Esophagus muscularis mucosa (tissue), 4 donors: ENCODE measurements at places on chromosomes 11 and 22. TPM values are rescaled to one million over a fixed set of nuclear protein-coding genes. Genes with fewer than 3 reads are reported as not detected.

GRCh38 chr11:126354631-126355323 lies 709 bp upstream of the ST3GAL4 start:
- no peak for DNase-seq

- DNase-seq = no peak
Observed at GRCh38 chr11:3060436-3061025, 3.3 kb upstream of the CARS1 start.

Gene CARNS1
- 1.9 TPM for total RNA-seq

- no peak for DNase-seq
Observed at GRCh38 chr22:49629586-49630447, 197.9 kb downstream of the BRD1 start.

Gene TYR
- total RNA-seq = not detected

- no peak for DNase-seq
Observed at GRCh38 chr22:17847360-17848078, 73.2 kb upstream of the BID start.

GRCh38 chr11:7577291-7578190 lies 63.7 kb downstream of the PPFIBP2 start:
- no peak for DNase-seq

DNA sequence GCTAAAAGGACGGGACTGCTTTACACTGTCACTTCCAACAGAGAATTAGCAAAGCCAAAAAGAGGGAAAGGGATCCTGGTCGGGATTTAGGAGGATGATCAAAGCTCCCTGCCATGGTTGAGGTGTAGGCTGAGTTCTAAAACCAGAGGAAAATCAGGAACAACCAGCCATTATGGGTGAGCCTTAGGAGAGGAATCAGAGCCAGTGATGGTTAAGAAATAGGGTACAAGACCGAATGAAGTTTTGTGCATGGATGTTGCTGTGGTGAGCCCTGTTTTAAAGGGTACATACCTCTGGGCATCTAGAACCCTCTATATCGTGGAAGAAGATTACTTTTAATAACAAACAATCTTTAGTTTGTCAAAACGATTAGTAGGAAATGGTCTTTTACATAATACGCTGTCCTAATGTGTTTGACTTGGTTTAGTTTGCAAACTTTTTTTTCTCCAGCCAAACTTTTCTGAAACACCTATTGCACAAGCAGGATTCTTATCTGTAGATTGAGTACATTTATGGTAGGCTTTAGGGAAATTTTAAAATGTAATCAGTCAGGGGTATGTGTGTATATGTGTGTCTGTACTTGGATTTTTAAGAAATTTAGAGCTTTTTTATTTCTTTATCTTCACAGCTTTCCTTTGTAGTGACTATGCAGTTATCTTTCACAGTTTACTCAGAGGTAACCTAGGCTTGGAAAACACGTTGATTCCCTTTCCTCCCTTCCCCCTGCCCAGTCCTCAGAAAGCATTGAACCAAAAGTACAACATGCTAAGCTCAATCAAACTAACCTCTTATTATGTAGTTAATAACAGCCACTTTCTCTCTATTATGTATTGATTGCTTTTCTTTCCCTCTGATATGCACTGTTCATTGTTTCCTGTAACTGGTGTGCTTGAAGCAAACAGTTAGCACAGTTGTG lies 26.8 kb downstream of the TRIM44 start:
- no peak for DNase-seq

- no peak for DNase-seq
Observed at GRCh38 chr11:58046231-58046630, 15.5 kb downstream of the OR6Q1 start.

GRCh38 chr11:17541330-17541885 lies 2.8 kb downstream of the USH1C start:
- no peak for DNase-seq

GRCh38 chr22:17057959-17058814 lies 26.6 kb upstream of the IL17RA start:
- DNase-seq = peak; percentile 94

Gene CNTN5
- not detected for total RNA-seq

Gene PRR5L
- 1.7 TPM for total RNA-seq

GRCh38 chr22:46758121-46758520 lies 4.3 kb upstream of the TBC1D22A start:
- no peak for DNase-seq

DNA sequence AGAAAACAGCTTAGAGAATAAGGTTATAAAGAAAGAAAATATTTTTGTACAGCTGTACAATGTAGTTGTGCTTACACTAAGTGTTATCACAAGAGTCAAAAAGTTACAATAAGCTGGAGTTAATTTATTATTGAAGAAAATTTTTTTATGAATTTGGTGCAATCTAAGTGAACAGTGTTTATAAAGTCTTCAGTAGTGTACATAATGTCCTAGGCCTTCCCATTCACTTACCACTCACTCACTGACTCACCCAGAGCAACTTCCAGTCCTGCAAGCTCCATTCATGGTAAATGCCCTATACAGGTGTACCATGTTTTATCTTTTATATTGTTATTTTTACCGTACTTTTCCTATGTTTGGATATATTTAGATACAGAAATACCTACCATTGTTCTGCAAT lies 34.7 kb downstream of the GDPD4 start:
- DNase-seq = no peak

- DNase-seq = no peak
Observed at GRCh38 chr22:23196165-23196564, 15.9 kb downstream of the BCR start.

- DNase-seq = no peak
Observed at GRCh38 chr11:129846508-129847335, 31.1 kb downstream of the TMEM45B start.

Gene A4GALT
- total RNA-seq = 79.8 TPM

Gene MTMR3
- 33.5 TPM for total RNA-seq

Gene GAS2L1
- 48.5 TPM for total RNA-seq

- no peak for DNase-seq
Observed at GRCh38 chr11:45374653-45375059, 88.5 kb upstream of the SYT13 start.

Gene PRRG4
- total RNA-seq = 1.8 TPM

Gene KRTAP5-7
- not detected for total RNA-seq

Gene APOBEC3H
- not detected for total RNA-seq

- DNase-seq = no peak
Observed at GRCh38 chr11:103043826-103044678, 47.9 kb downstream of the DCUN1D5 start.

GRCh38 chr11:122333467-122333866 lies 217.5 kb upstream of the BLID start:
- no peak for DNase-seq

Gene C11orf68
- total RNA-seq = 35.2 TPM

Gene HTATIP2
- total RNA-seq = 44.0 TPM

DNA sequence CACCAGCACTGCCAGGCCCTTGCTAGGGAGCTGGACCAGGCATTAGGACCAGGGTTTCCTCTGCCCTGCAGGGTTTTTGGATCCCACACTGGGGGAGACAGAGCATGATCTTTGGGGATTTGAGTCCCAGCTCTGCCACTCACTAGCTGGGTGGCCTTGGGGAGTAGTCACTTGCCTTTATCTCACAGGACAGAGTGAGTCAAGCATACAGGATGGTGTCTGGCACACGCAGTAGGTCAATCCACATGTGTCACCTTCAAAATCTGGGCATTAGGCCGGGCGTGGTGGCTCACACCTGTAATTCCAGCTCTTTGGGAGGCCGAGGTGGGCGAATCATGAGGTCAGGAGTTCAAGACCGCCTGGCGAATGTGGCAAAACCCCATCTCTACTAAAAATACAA lies 2.7 kb downstream of the NEFH start:
- DNase-seq = no peak

- no peak for DNase-seq
Observed at GRCh38 chr11:131464461-131464860, 94.0 kb downstream of the NTM start.

GRCh38 chr22:39946503-39947219 lies 13.5 kb upstream of the TMA7B start:
- DNase-seq = no peak

- no peak for DNase-seq
Observed at GRCh38 chr11:45850446-45850845, 3.2 kb downstream of the CRY2 start.

- DNase-seq = no peak
Observed at GRCh38 chr11:396948-397548, 3.0 kb downstream of the PKP3 start.

- DNase-seq = no peak
Observed at GRCh38 chr22:46584081-46584921, 35.9 kb upstream of the GRAMD4 start.

Gene DCHS1
- total RNA-seq = 27.0 TPM

DNA sequence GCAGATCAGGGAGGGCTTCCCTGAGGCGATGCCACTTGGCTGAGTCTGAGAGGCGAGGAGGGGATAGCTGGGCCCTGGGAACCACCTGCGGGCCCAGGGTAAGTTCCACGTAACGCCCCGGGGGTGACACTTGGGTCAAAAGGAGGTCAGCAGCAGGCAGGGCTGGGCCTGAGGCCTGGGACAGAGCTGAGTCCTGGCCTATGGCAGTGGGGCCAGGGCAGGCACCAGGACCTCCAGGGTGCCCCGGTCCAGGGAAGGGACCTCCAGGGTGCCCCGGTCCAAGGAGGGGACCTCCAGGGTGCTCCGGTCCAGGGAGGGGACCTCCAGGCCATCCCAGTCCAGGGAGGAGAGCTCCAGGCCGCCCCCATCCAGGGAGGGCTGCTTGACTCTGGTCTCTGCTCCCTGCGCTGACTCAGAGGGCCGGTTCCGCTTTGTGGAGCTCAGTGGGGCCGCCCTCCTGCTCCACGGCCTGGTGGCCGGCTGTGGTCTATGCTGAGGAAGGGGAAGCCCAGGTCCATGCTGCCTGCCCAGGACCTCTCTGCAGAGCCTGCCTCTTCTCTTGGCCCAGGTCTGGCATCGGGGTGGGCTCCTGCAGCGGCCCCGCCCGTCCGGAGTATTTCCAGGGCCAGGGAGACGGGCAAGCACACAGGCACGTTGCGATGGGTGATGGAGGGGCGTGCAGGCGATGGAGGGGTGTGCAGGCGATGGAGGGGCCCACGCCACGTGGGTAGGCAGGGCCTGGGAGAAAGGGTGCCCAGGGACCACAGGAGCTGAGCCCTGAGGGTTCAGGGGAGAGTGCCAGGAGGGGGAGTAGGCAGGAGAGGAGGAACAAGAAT lies 19.5 kb upstream of the WNT7B start:
- no peak for DNase-seq

DNA sequence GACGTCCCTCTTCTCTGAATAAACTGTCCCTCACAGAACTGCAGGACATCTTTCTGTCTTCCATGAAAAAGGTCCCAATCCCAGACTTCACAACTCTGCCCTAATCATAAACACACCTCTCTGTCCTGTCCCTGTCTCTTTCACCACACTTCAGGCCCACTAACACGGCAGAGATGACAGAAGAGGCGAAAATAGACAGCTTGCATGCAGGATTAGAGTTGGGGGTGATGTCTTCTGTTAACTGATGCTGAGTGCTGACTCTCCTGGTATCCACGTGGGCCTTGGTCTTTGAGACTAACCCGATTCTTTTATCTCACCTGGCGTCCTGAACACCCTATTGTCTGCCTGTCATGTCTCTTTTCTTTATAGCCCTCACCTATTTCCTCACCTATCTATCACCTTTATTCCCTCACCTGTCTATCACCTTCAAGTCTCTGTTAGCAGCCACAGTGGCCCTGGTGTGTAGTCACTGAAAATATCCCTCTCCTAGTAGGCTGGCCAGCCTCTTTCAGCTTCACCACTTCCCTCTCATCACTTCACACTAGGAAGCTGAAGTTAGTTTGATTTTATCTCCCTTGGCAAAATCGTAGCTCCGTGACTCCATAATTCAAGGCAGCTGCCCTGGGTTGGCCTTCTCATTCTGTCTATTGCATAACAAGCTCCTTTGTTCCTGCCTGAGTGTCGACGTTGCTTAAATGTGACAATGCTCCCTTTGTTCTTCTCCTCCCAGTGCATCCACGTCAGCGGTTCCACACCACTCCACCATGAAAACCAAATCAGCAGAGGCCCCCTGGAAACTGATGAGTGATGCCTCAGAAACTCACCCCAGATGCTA lies 30.6 kb upstream of the DRD2 start:
- DNase-seq = peak; percentile 77

- DNase-seq = no peak
Observed at GRCh38 chr11:77322926-77323590, 21.6 kb upstream of the GDPD4 start.

DNA sequence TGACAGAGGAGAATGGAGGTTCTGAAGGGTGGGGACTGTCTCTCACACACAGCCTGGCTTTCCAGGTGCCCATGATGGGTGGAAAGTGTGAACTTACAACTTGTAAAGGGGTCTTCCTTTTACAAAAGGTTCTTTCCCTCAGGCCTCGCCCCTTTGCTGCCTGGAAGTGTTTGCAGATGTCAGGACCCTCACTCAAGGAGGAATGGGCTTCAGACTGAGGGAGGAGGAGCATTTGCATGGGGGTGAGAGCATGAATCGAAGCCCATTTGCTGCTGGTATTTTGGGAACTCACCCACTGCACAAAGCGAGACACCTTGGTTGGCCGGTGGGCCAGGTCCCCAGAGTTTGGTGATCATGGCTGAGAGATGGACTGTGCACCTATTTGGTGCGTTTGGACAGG lies 25.1 kb downstream of the MPPED1 start:
- no peak for DNase-seq

GRCh38 chr22:44445731-44446130 lies 52.3 kb downstream of the RTL6 start:
- DNase-seq = no peak

- no peak for DNase-seq
Observed at GRCh38 chr11:66653123-66653522, 14.6 kb downstream of the RBM4 start.

- DNase-seq = no peak
Observed at GRCh38 chr22:17876306-17876831, 102.1 kb upstream of the BID start.

GRCh38 chr11:66309475-66309874 lies 7.4 kb downstream of the CD248 start:
- DNase-seq = no peak

GRCh38 chr22:27746918-27747317 lies 54.6 kb downstream of the MN1 start:
- no peak for DNase-seq

DNA sequence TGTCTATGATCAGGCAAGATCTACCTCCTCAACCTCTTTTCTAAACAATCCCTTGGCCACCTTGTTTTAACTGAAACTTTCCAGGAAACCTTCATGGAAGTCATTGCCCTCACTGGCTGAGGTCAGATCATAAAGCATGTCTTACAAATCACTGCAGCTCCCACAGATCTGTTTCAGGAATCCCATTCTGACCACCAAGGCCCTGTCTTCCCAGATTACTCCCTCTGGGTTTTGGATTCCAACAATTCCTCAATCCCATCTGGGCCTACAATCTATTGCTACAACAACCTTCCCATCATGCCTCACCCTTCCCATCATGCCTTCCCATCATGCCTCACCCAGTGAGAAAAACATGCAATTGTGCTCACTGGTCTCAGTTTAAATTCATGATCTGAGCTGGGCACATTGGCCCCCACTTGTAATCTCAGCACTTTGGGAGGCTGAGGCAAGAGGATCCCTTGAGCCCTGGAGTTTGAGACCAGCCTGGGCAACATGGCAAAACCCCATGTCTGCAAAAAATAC lies 15.9 kb downstream of the ADAMTS15 start:
- DNase-seq = no peak

GRCh38 chr11:17691976-17692375 lies 27.4 kb upstream of the MYOD1 start:
- no peak for DNase-seq

Gene GPR83
- not detected for total RNA-seq

- no peak for DNase-seq
Observed at GRCh38 chr11:8025123-8025522, 38.0 kb downstream of the EIF3F start.

- no peak for DNase-seq
Observed at GRCh38 chr11:73652856-73653559, 6.6 kb downstream of the PLEKHB1 start.

Gene ANGPTL5
- 0.17 TPM for total RNA-seq

Gene ANO5
- 13.4 TPM for total RNA-seq
